ENCODE measurements at places on chromosomes 13 and 19.

- no peak for DNase-seq
These were observed 39.5 kb downstream of the RASL11A start for GRCh38 chr13:27309967-27310598.

- no peak for DNase-seq
These were observed 92.7 kb downstream of the ATP11A start for GRCh38 chr13:112782429-112783010.

DNA sequence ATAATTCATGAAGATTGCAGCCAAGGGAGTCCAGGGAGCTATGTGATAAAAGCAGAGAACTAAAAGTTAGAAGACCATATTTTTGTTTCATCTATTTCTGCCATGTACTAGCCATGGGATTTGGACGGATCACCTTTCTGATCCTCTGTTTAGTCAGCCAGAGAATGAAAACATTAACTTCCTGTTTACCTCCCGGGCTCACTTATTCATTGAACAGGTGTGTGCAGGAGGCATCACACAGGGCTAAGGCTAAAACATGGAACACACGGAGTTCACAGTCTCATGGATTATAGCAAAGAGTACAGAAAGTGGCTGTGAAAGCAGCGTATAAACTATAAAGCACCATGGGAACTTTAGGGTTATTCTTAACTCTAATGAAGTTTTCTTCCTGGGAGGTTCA lies 96.8 kb downstream of the GPR12 start:
- DNase-seq = no peak

GRCh38 chr19:10872546-10873107 lies 1.3 kb downstream of the CARM1 start:
- no peak for DNase-seq

GRCh38 chr19:10299545-10300458 lies 9.8 kb downstream of the ZGLP1 start:
- no peak for DNase-seq

DNA sequence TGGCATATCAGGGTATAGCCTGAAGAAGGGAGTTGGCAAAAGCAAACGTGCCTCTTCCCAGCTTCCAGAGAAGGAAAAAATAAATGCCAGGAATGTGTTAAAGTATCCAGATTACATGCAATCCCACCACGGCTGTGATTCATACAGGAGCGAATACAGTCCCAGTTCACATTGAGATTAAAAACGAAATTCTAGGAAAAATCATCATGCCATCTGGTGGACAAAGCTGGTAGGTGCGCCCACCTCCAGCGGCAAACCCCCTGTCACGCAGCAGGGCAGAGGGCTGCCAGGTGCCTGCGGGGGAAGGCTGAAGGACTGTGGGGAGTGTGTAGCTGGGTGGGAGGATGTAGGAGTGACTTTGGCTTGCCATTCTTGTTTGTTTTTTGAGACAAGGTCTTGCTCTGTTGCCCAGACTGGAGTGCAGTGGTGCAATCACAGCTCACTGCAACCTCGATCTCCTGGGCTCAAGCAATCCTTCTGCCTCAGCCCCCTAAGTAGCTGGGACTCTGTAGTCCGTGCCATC lies 6.4 kb upstream of the DMWD start:
- no peak for DNase-seq

GRCh38 chr13:104779311-104779993 lies 1713.2 kb upstream of the SLC10A2 start:
- no peak for DNase-seq

- no peak for DNase-seq
These were observed 122.9 kb downstream of the OLFM4 start for GRCh38 chr13:53151336-53152056.

- DNase-seq = no peak
These were observed 21.1 kb downstream of the TLE2 start for GRCh38 chr19:3007975-3008374.

DNA sequence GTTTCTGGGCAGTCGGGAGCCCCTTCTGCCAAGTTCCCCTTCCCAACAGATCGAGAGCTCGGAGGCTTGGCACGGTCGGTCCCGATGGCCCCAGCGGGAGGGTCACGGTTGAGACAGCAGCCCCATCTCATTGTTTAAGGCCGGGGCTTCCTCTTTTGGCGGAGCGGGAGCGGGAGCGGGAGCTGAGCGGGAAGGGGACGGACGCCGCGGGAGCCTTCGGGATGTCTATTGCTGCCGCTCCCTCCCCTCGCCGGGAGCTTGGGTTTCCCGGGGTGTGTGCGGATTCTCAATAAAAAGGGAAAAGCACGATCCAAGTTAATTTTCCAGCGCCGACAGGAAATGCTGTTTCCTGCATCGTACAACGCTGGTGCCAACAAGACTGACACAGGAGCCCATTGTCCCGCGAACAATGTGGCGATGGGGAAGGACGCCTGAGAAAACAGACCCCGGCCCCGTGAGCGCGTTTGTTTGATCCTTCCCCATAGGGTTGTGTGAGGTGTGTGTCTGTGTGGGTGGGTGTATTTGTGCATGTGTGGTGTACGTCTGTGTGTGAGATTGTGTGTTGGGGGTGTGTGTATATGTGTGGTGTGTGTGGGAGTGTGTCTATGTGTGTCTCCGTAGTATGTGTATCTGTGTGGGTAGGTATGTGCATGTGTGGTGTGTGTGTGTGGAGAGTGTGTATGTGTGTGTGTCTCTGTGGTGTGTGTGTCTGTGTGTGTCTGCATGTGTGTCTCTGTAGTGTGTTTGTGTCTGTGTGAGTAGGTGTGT lies 36.3 kb upstream of the FLT1 start:
- DNase-seq = no peak

GRCh38 chr13:30665638-30666037 lies 47.9 kb downstream of the USPL1 start:
- no peak for DNase-seq

GRCh38 chr19:5927441-5927821 lies 13.4 kb downstream of the CAPS start:
- no peak for DNase-seq

- DNase-seq = peak; percentile 46
These were observed 66.8 kb upstream of the MED4 start for GRCh38 chr13:48161530-48162179.

DNA sequence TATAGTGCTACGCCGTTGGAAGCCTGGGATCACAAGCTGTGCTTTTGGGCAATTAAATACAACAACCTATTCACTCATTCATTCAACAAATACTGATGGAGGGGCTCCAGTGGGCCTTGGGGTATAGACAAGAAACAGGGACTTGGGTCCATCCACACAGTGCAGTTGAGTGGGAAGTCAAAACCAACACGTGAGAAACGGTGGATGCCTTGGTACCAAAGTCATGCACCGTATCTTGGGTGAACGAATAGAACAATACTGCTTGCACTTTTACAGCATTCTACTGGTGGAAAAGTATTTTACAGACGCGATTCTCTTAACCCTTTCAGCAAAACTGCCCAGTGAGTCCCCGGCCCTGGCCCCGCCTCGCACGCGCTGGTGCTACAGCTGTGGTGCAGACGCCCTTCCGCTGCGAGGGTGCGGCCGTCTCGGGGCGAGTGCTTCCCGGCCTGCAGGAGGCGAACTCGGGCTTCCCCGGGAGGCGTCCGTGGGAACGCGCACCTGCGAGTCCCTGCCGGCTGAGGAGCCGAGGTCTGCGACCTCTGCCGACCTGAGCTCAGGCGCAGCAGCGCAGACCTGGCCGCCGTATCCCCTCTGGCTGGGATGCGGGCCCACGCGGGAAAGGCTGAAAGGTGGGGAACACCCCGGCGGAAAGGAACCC lies 8.3 kb downstream of the TNFRSF19 start:
- DNase-seq = peak; percentile 72

- no peak for DNase-seq
These were observed 555.2 kb upstream of the MIR17HG start for GRCh38 chr13:90792335-90792734.

- DNase-seq = no peak
These were observed 1.3 kb upstream of the PTOV1 start for GRCh38 chr19:49849433-49850220.

DNA sequence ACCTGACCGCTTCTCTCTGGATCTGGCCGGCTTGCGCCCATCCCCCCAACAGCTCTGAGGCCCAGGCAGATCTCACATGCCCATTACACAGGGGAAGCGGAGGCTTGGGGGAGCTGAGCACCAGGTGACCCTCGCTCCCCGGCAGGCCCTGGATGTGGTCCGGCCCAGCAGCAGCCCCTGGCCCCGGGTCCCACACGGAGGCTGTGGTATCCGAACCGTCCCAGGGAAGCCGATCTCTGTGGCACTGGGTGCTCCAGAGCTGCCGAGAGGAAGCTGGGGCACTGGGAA lies 27.7 kb downstream of the SBNO2 start:
- DNase-seq = no peak

DNA sequence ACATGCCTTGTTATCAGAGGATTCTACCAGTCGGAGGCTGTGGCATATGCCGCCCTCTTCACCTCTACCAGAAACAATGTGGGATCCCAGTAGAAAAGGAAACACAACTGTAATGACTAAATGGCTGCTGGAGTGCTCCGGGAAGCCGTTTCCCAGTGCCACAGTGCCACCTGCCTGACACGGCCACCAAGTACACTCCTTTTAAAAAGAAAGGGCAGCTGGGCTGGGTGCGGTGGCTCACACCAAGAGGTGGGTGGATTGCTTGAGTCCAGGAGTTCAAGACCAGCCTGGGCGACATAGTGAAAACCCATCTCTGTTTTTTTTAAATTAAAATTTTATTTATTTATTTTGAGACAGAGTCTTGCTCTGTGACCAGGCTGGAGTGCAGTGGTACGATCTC lies 67.3 kb downstream of the TRPM4 start:
- DNase-seq = no peak

DNA sequence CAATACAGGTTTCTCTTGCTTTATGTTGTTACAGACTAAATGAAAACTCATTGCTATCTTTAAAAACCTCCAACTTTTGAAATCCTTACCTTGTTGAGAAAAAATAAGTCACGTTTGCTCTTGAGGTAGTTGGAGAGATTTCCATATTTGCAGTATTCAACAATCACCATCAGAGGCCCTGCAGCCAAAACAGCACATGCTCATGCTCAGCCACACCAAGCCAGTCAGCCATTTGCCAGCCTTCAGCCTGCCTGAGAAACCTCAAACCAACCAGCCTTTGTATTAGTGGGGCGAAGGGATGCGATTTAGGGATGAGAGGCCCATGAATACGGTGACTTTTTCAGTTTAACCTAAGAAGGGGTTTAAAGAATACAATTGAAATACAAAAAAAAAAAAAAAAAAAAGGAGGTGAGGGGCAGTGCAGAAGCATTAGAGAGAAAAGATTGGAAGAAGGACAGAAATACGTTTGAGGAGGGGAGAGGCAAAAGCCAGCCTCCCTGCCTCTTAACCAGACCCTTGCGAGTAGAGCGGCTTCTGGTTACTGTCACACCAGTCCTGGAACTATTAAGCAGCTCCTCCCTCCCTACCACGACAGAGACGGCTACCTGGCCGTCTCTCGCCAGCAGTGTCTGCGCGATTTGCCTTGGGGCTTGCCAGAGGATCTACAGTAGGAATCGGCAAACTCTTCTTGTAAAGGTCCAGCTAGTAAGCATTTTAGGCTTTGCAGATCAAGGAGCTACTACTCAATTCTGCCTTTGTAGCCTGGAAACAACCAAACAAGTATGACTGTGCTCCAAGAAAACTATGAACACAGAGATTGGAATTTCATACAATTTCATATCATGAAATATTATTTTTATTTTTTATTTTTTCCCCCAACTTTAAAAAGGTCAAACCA lies 167.3 kb downstream of the FLT1 start:
- no peak for DNase-seq

GRCh38 chr19:5803441-5803751 lies 1.5 kb upstream of the NRTN start:
- no peak for DNase-seq

DNA sequence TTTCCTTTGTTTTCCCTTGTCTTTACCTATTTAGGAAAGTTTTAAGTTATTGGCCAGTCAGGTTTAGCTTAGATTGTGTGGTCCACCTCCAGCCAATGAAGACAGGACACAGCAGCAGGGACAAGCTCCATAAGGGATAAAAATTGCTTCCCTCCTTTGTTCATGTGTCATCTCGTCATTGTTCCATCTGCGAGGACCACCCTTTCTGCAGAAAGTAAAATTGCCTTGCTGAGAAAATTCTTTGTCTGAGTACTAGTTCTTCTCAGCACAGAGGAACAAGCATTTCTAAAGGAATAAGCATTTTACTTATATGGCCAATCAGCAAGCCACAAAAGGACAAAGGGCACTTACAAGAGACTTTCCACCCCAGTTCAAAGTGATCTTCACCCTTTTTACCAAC lies 11.4 kb downstream of the ZNF560 start:
- no peak for DNase-seq

All from gastrocnemius medialis (tissue), 4 donors.